Renal pelvis (tissue), 12 donors: ENCODE measurements at places on chromosomes 3 and 15.

GRCh38 chr3:191301017-191301416 is 28.2 kb upstream of the CCDC50 start:
- no peak for DNase-seq

GRCh38 chr3:16907243-16907642 is 22.5 kb downstream of the PLCL2 start:
- no peak for DNase-seq

GRCh38 chr3:171177056-171177455 is 150.5 kb upstream of the SLC2A2 start:
- DNase-seq, result no peak

DNA sequence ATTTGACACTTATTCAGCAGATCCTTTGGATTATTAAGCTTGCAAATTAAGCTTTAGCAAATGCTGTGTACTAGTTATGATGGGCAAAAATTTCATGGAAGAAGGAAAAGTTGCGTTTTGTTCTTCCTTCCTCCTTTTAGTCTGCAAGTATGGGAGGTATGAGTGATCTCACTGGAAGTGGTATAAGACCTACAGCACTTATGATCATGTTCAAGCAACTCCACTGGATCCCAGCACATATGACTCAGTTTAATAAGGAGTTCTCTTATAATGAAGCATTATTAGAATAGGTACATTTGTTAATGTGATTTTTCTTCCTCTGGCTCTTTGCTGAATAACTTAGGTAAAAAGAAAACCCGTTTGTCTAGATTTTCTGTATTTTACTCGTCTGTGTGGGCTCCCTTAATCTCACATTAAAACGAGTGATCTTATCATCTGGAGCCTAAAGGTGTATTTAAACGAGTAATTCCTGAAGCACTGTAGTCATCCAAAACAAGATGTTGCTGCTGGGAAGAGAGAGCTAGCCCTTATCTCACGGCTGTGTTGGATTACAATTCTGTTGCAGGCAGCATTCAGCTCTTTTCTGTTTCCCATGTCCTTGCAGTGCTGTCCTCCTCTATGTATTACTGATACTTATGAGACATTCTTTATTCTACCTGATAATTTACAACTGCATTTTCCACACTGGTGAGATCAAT is 264.9 kb downstream of the GBE1 start:
- no peak for DNase-seq

GRCh38 chr3:130654091-130654490 is 92.5 kb downstream of the PIK3R4 start:
- no peak for DNase-seq

DNA sequence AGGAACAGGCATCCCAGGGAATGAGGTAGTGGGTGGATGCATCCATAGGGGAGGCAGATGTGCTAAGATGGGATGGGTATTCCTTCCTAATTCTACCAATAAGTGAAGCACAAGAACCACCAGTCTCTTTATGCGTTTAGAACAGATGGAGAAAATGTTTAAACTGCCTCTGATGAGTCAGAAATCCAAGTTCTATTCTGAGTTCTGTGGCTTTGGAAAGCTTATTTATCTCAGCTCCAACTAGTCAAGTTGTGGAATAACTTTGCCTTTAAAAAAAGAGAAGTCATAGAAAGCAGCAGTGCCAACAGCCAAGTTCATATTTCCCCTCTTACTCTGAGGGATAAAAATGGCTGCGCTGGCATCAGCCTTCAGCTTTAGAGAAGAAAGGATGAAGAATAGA is 761.7 kb downstream of the IGSF11 start:
- no peak for DNase-seq

GRCh38 chr3:133949438-133949837 is 53.8 kb upstream of the RAB6B start:
- DNase-seq, result no peak

DNA sequence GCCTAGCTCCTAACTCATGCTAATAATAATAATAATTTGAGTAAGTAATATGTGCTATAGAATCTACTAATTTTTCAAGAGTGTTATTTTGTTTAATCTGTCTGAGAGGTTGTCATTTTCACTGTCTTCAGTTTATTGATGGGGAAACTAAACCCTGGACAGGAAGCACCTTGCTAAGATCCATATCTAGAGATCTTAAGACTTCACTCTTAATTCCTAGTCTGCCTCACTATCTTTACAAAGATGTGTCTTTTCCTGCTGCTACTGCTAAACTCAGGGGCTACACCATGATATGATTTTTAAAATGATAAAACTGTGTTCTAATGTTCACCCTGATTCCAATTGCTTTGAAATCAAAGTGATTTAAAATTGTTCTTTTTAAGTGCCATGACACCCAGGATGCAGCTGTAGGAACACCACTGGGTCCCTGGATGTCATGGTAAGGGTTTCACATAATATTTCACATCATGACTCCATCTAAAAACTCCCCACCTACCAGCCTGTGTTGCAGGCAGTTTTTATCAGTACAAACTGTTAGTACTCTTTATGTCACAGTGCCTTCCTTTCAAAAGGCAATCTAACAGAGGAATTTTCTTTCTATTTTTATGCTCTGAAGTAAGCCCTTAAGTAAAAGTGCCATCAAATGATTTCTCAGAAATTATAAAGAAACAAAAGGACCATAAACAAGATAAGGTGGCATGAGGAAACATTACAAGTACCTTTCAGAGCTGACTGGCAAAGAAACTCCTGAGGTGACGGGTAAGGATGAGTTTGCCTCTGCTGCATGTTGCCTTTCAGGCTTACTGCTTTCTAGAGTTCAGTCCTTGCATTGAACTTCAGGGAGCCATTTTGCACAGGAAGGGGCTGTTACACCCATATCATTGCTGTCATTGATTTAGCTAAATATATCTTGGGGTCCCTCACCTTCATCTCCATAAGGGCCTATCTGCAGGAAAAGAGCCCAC is 160.1 kb upstream of the SATB1 start:
- DNase-seq, result no peak

DNA sequence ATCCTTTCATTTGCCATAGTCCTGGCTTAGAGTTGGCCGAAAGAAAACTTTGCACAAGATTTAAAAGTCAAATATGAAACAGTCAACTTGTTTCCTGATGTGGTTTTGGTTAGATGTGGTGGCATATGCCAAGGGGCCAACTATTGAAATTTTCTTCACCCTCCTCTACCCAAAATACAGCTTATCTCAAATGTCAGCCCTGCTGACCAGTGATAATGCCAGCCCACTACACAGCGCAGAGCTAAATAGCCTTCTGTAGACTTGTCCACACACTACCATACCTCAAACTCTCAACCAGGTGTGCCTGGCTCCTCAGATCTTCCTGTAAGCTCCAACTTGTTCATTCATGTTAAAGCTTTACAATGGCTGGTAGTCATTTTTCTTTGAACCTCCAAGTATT is 368.5 kb upstream of the STAC start:
- DNase-seq, result no peak

GRCh38 chr15:37893309-37893708 is 41.1 kb upstream of the TMCO5A start:
- no peak for DNase-seq

DNA sequence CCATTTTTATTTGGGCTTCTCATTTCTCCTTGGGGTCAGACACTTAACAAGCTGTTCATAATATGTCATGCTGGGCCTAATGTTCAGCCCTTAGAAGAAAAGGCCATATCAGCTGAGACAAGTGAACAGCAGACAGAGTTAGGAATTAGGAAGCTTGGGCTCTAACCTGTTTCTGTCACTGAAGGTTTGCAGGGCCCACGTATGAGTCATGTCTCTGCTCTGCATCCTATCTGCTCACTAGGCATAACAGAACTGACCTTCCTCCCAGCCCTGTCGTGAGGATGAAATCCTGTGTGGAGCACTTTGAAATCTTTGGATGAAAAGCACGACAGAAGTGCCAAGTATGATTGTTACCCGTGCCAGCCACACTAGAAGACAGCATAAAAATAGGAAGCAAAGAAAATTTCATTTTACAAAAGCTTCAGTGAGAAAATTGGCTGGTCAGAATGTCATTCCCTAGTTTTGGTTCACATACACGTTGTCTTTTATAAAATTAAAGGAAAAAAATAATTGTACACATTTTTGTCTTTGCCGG is 26.5 kb upstream of the CD47 start:
- no peak for DNase-seq

- no peak for DNase-seq
Measured at GRCh38 chr15:63599401-63600000, 2.3 kb downstream of the FBXL22 start.

GRCh38 chr3:107846279-107846852 is 244.5 kb downstream of the CD47 start:
- DNase-seq, result peak; percentile 56

DNA sequence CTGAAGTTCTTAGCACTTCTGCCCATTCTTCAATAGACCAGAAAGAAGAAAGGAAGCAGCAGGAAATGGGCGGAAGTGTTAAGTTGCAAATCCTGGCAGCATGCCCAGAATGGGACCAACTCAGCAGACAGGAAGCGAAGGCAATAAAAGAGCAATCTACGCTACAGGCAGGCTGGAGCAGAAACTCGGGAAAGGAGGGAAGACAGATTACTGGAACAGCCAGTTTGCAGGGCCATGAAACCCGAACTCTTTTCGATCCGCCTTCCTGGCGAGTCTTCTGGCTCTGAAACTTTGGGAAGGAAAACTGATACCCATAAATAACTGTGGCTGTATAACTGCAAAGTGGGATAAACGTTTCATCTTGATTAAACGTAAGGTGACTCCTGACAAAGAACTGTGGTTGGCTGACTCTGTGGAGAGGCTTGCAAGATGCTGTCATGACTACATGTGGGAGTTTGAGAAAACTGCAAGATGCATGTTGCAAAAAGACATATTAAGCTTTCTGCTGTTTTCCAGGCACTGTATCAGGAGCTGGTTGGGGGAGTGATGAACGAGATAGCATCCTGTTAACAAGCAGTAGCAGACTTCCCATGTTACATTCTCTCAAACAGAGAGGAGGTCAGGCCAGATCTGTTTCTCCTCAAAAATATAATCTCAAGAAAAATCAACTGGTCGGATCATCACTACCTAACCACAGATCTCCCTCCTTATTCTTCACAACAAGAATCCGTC is 67.8 kb downstream of the FMN1 start:
- DNase-seq, result peak; percentile 95

- no peak for DNase-seq
Measured at GRCh38 chr15:96314518-96314917, 16.0 kb upstream of the NR2F2 start.

DNA sequence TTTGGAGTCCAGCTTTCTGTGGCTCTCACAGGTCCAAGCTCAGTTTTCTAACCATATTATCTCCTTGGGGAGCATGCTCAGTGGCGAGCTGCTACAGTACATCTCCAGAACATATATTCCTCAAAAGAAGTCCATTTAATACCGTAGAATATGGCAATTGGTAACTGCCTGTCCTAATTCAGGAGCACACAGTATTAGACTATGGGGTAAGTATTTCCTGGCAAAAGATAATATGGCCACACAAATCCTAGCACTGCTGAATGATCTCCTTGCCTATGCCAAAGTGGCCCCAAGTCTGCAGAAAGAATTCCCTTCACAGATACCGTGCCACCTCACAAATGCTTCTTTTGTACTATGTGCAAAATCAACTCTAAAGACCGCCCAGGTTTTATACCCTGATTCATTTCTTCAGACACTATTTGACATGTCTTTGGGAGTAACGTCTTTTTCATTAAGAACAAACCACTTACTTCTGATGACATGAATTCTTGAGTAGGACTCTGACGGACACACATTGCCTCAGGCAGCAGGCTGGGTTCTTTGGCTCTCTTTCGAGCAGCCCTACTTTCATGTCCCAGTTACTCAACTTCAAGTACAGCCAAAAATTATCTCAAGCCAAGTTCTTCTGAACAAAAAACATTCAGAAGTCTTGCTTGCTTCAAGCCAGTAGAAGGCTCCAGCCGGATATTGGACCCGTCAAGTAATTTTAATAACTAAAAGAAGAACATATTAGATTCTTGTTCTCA is 368.3 kb upstream of the DCBLD2 start:
- no peak for DNase-seq

- DNase-seq, result no peak
Measured at GRCh38 chr3:188279502-188280335, 125.8 kb downstream of the LPP start.

DNA sequence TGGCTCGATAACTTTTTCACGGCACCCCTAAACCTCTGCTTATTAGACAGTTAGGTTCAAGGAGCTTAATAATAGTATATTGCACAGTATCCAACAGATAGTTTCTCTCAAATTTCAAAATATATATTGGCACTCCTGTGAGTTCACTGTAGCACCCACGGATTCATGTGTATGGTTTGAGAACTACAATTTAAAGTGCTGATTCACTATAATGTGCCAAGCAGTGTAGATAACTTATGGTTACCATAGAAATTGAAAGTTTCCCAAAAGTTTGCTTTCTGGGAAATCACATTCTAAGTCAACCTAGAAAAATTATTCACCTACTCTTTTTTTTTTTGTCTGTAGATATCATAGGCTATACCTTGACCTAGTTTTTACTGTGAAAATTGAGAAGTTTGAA is 86.6 kb downstream of the GAP43 start:
- DNase-seq, result no peak

GRCh38 chr3:87002346-87002745 is 11.4 kb upstream of the VGLL3 start:
- DNase-seq, result no peak

- DNase-seq, result no peak
Measured at GRCh38 chr3:17765819-17766472, 23.5 kb upstream of the TBC1D5 start.

- DNase-seq, result no peak
Measured at GRCh38 chr3:127164615-127165014, 28.3 kb upstream of the PRR23E start.

GRCh38 chr3:54214845-54215244 is 92.5 kb downstream of the CACNA2D3 start:
- DNase-seq, result no peak

DNA sequence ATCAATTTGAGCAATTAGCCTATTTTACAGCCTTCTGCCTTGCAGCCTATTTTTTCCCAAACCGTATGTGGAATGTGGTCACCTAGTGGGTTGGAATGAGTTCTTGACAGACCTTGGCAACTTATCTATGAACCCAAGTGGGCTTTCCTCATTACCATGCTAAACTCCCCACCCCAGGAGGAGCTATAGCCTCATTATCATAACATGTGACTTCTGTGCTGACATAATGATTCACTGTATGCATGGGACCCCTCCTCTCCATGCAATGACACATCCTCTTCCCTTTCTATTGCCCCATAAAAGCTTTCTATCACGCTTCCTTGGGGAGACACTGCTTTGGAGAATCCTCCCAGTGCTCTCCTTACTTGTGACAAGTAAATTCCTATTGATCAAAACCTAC is 83.5 kb upstream of the FHIT start:
- no peak for DNase-seq

GRCh38 chr15:75727851-75728715 is 15.4 kb upstream of the CSPG4 start:
- no peak for DNase-seq

DNA sequence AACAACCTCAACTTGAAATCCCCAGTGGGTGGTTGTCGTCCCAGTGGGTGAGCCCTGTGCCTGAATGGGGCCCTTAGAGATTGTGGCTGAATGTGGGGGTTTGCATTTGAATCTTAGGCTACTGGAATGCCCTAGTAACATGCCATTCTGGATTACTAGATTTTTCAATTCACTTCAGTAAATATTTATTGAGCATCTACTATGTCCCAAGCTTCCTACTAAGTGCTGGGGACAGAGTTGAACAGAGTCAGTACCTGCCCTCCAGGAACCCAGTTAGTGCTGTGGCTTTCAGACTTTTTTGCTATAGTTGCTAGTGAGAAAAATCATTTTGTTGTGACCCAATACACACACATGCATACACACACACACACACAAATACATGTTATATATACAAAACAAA is 39.0 kb downstream of the CORO2B start:
- no peak for DNase-seq
